ENCODE measurements at places on chromosomes 2 and 18.
A peak's percentile ranks its signal among the peaks of the same experiment; 100 is the strongest.

DNA sequence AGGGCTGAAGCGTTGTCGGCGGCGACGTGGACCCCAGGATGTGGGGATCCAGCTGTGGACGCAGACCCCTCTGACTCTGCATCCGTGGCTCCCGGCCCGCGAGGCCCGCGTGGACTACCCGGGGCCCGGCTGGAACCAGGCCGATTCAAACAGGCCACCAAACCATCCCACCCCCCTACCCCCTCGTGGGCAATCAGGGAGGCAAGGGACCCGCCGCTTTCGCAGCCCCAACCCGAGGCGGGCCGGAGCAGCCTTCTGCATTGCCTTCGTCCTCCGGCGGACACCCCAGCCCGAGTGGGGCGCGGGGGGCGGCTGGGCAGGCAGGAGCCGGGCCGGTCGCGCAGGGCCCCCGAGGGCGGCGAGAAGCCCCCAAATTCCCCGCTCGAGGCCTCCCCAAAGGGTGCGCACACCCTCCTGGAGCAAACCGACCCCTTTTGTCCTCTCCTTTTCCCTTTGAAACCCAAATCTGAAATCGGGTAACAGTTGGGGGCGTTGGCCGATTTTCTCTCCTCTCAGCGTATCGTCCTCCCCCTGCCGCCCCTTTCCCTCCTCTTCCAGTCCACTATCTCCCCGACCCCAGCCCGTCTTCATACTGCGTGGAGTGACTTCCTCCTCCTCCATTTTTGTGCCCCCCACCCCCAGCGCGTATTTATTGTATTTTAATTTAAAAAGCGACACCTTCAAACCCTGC is 7.4 kb downstream of the SP9 start:
- DNase-seq: peak; percentile 37

GRCh38 chr2:39739386-39739785 is 39.7 kb downstream of the THUMPD2 start:
- no peak for DNase-seq

- no peak for DNase-seq
Observed at GRCh38 chr2:47304654-47305053, 98.3 kb upstream of the MSH2 start.

- DNase-seq: no peak
Observed at GRCh38 chr2:218816561-218817011, 15.0 kb downstream of the PRKAG3 start.

DNA sequence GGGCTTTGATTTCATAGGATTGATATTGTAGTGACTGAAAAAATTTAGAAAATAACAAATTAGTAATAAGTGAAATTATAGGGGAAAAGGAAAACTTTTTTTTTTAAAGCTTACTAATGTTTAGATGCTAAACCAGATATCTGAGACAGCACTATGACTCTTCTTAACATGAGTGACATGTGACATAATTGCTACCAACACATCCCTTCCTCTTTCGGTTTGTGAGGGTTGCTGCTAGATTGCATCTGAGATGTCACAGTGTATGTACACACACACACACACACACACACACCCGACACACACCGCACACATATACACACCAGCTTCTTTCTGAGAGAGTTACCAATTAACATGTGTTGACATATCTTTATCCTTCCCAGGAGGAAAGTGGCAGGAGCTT is 18.0 kb downstream of the RAPGEF4 start:
- no peak for DNase-seq

Measured in NCI-H1417 (cell line).